ENCODE measurements at places on chromosomes 5 and 9. TPM values are rescaled to one million over a fixed set of nuclear protein-coding genes. Genes with fewer than 3 reads are reported as not detected.

- DNase-seq: no peak
- no peaks in the 10 kb centered on the region for H3K4me1 ChIP-seq
- H3K36me3 ChIP-seq: no peaks in the 10 kb centered on the region
- no peak overlapping the region for H3K4me3 ChIP-seq
These were observed 44.2 kb downstream of the KIAA1958 start for GRCh38 chr9:112530751-112531205.

Gene SPAG8
- 9.1 TPM for total RNA-seq

Gene PDE8B
- not detected for total RNA-seq

GRCh38 chr5:132746954-132747615, at the start of gene CCNI2:
TSS of gene CCNI2 (plus strand) at chr5:132747426. CDS start at chr5:132747496, 70 bp downstream.
- H3K4me1 ChIP-seq: no peaks in the 10 kb centered on the region
- H3K27me3 ChIP-seq: no peaks in the 10 kb centered on the region
- peak within 1 kb of the TSS; percentile 49 for H3K4me3 ChIP-seq
- H3K36me3 ChIP-seq: peaks cover 6% of the 10 kb centered on the region
- DNase-seq: peak; percentile 46
